ENCODE measurements at places on chromosomes 2 and 18. TPM values are rescaled to one million over a fixed set of nuclear protein-coding genes. Genes with fewer than 3 reads are reported as not detected.

The SULT1C4 gene
- not detected for total RNA-seq

The REG3G gene
- not detected for total RNA-seq

The PIEZO2 gene
- 0.49 TPM for total RNA-seq

The C2orf15 gene
- total RNA-seq: 0.74 TPM

The NOSTRIN gene
- 0.44 TPM for total RNA-seq

The GMCL1 gene
- total RNA-seq: 13.2 TPM

GRCh38 chr2:9715238-9715637 is 84.4 kb upstream of the YWHAQ start:
- DNase-seq: no peak

- DNase-seq: no peak
These were observed 100.0 kb downstream of the MAP2 start for GRCh38 chr2:209523867-209524266.

DNA sequence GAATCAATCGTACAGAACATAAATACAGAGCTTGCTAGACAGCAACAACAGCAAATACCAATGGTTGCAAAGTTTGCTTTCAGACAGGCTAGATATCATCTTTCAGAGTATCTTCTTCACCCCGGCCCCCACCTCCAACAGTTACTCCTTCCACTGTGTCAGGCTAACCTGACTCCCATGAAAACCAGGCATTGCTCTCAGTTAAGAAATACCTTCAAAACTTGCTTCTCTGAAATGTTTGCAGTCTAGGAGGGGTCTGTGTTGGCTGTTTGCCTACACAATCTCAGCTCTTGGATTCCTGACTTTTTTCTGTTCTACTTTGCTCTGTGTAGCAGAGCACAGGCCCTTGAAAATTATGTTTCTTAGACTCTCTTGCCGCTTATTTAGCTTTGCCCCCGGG is 599.5 kb upstream of the SYT4 start:
- DNase-seq: no peak

- DNase-seq: no peak
These were observed 6.7 kb downstream of the VSNL1 start for GRCh38 chr2:17547237-17547636.

DNA sequence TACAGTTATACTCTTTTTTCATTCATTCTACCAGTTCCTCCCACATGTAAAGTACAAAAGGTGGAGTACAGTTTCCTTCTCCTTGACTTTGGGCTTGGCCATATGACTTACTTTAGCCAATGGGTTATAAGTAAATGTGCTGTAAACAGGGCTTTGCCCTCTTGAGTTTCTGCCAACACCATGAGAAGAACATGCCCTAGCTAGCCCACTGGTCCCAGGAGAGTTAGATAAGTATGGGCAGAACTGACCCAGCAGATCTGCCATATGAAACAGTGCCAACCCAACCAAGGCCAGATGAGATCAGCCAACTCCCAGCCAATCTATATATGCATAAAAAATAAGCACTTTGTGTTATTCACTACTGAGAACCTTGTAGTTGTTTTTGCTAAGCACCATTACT is 25.5 kb downstream of the ZC3H8 start:
- peak; percentile 96 for DNase-seq

- DNase-seq: no peak
These were observed 60.0 kb downstream of the PIKFYVE start for GRCh38 chr2:208326016-208326415.

GRCh38 chr18:70423988-70424387 is 135.1 kb downstream of the SOCS6 start:
- DNase-seq: no peak

GRCh38 chr2:27251766-27252165 is 11.1 kb downstream of the SLC30A3 start:
- no peak for DNase-seq

DNA sequence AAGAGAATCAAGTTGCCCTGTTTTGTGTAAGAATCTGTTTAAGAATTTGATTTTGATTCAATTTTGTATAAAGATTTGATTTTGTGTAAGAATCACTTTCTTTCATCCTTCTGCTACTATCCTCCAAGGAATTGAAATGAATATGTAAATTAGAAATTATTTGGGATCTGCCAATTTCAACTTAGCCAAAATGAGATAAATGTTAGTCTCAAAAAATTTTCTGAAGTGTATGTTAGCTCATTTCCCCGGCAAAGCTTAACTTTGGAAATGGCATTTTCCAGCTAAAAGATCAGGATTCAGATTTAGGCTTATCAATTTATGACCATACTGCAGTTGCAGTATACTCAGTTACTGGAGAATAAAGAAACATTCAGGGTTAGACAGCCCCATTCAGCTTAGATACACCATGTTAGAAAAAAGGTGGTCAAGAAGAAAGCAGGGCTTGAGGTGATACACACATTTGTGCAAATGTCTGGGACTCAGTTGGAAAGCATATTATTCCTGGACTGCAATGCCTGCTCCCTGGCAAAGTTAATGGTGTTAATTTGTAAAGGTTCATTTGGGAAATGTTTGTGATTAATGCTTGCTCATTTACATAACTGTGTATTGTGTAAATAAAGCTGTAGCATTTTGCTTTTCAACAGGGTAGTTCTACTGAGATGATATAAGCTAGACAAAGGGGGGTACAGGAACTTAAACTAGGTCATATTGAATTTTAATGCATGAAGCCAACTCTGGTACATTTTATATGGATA is 247.8 kb upstream of the SESTD1 start:
- no peak for DNase-seq

GRCh38 chr2:79716266-79716665 is 203.4 kb downstream of the CTNNA2 start:
- no peak for DNase-seq

DNA sequence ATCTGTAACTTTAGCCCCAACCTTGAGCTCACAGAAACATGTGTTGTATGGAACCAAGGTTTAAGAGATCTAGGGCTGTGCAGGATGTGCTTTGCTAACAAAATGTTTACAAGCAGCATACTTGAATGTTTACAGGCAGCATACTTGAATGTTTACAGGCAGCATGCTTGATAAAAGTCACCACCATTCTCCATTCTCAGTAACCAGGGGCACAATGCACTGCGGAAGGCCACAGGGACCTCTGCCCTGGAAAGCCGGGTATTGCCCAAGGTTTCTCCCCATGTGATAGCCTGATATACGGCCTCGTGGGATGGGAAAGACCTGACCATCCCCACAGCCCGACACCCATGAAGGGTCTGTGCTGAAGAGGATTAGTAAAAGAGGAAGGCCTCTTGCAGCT is 52.4 kb downstream of the LONRF2 start:
- DNase-seq: no peak

DNA sequence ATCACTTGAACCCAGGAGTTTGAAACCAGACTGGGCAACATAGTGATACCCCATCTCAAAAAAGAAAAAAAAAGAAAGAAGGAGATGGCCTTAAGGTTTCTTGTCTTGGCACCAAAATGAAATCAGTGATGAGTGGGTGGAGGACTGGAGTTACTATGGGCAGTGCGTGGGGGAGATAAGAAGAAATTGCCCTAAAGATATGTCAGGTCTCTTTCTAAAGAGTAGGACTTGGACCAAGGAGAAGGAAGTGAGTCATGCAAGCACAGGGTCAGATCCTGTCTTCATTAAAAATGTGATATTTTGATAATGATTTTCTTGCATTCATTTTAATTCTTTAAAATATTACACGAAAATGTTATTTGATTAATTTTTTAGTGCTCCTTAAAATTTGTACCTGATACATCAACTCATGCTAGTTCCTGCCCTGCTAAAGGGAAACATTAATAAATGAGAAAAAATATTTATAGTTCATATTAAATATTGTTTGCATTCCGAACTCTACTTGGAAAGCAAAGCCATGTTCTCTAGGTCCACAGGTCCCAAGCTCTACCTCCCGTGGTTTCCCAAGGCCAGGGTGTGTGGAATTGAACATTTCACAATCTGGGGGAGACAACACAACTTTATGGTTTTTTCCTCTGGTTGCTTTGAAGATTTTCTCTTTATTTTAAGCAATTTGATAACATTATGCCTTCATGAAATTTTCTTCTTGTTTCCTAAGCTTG is 62.6 kb upstream of the CTLA4 start:
- DNase-seq: no peak

- DNase-seq: peak; percentile 6
These were observed 62.9 kb upstream of the MSH6 start for GRCh38 chr2:47720036-47720435.

DNA sequence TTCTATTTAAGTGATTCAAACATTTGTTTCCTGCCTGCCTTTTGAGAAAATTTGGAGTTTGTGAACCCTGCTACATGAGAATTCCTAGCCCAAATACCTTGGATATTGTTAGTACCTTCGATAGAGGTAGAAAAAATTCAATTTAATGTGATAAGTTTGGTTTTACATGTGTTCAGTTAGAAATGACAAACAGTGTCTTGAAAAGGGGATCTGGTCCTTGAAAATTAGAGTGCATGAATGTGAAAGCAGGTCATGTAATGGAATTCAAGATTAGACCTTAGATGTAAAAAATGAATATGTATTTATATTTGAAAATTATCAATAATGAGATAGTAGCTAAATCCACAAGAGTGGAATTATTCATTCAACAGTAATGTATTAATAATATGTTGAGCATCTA is 70.5 kb downstream of the PIK3C3 start:
- no peak for DNase-seq

DNA sequence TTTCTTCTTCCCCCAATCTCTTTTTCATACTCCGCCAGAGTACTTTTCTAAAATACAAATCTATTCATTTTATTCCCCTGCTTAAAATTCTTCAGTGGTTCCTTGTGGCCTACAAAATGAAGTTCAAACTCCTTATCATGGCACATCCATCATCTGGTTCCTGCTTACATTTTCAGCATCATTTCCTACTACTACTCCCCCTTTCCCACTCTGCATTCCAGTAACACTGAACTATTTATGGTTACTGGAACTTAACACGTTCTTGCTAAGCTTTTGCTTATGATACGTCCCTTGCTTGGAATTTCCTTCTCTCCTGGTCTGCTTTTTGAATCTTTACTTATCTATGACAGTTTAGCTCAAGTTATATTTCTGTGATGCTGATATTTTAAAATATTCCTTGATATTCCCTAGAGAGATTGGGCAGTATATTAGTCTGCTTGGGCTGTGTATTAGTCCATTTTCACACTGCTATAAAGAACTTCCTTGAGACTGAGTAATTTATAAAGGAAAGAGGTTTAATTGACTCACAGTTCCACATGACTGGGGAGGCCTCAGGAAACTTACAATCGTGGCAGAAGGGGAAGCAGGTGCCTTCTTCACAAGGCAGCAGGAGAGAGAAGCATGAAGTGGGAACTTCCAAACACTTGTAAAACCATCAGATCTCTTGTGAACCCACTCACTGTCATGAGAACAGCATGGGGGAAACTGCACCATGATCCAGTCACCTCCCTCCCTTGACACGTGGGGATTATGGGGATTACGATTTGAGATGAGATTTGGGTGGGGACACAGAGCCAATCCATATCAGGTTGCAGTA is 53.2 kb downstream of the BMPR2 start:
- no peak for DNase-seq
